NCI-H226 (cell line): ENCODE measurements at places on chromosomes 4 and X.

- DNase-seq = no peak
These were observed 88.1 kb downstream of the PCDH7 start for GRCh38 chr4:30808276-30808675.

GRCh38 chrX:149521438-149521837, 16.3 kb upstream of the IDS start:
- no peak for DNase-seq

DNA sequence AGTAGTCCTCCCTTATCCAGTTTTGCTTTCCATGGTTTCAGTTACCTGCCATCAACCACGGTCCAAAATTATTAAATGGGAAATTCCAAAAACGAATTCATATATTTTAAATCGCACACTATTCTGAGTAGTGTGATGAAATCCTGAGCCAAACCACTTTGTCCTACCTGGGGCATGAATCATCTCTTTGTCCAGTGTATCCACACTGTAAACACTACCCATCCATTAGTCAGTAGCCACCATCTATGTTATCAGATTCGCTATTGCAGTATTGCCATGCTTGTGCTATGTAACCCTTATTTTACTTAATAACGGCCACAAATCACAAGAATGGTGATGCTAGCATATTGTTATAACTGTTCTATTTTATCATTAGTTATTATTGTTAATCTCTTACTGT, 704.6 kb downstream of the SMARCA1 start:
- no peak for DNase-seq

- DNase-seq = no peak
These were observed 87.5 kb downstream of the SNX25 start for GRCh38 chr4:185296665-185297460.

DNA sequence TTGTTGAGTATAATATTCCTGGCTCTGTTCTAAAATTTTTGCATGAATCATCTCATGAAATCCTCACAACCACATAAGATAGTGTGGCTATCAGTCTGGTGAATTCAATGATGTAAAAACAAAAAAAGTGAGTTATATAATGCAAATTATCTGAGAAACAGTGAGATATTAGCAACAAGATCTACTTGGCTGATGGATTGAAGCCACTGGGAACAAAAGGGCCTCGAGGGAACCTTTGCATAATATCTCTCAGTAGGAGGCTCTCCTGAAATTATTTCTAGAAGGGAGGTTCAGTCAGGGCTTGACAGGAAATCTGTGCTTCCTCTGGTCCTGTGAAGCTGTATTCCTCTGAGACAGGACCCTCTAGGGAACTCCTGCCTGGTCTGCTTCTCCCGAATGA, 30.1 kb upstream of the NUP54 start:
- DNase-seq = no peak

GRCh38 chr4:41728573-41728913, 20.0 kb downstream of the PHOX2B start:
- no peak for DNase-seq

DNA sequence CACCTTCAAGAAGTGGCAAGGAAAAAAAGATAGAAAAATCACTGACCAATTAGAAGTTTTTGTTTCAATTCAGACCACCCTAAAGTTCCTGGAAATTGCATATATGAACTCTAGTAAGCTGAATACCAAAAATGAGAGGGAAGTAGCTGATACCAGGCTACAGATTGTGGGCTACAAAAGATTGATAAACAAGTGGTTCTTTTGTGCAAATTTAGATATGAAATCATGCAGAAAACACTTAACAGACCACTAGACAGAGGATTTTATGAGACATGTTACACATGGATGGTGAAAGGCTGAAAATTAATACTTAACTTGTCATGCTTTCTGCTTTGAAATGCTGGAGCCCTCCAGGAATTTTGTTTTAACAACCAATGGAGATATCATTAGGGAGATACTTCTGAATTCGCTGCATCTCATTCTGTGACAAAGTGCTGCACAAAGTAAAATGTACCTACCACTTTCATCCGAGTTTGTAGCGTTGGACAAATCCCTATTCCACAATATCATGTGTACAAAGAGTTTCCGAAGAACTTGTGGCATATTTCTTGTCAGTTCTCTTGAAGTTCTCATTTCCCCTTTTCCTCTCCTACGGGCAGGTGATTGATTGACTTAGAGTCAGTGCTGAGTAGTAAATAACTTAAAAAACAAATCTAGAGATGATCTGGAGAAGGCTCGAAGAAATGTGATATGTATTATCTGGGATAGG, 235.0 kb downstream of the PALLD start:
- no peak for DNase-seq

GRCh38 chrX:136275553-136275952, 24.4 kb upstream of the MAP7D3 start:
- no peak for DNase-seq

GRCh38 chr4:99574530-99575324, at the start of gene MTTP:
TSS of gene MTTP (plus strand) at chr4:99574824. CDS start at chr4:99574910, 86 bp downstream.
- DNase-seq = no peak

DNA sequence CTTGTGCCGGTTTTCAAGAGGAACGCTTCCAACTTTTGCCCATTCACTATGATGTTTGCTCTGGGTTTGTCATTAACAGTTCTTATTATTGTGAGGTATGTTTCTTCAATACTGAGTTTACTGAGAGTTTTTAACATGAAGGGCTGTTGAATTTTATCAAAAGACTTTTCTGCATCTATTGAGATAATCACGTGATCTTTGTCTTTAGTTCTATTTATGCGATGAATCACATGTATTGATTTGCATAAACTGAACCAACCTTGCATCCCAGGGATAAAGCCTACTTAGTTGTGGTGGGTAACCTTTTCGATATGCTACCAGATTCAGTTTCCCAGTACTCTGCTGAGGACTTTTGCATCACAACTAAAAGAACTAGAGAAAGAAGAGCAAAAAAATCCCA, 318.0 kb downstream of the GASK1B start:
- no peak for DNase-seq

GRCh38 chrX:41421071-41421729, 25.9 kb upstream of the NYX start:
- no peak for DNase-seq

DNA sequence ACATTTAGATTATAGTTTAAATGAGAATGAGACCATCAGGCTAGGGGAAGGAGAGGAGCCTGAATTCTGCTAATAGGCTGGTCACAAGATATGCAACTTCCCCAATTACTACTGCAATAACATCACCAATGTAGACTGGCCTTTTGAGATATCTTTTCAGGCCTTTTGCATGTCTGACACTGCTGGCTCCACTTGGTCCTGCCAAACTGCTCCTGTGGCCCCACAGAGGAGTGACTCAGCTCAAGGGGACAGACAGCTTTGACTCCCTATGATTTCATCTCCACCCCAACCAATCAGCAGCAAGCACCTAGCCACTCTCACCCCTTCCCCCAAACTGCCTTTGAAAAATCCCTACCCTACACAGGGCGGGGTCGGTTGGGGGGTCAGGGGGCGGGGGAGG, 22.8 kb downstream of the GPRIN3 start:
- no peak for DNase-seq

DNA sequence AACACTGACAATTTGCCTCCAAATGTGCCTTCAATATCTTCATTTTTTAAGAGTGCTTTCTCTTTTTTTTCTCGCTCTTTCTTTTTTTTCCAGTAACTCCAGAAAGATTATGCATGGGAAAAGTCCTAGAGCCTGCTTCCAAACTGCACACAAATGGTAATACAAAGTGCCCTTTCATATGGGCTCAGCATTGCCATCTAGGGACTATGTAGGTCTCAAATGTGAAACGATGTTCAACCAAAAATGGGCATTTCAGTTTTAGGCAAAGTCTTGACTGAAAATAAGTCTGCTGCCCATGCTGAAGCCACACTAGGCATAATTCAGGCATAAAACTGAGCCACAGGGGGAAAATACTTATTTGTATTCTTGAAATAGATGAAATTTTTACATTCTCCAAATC, 65.6 kb downstream of the SYNPO2 start:
- no peak for DNase-seq

GRCh38 chr4:54289316-54289715, 60.2 kb downstream of the PDGFRA start:
- DNase-seq = no peak

GRCh38 chrX:8748855-8749254, 16.9 kb upstream of the ANOS1 start:
- DNase-seq = no peak

DNA sequence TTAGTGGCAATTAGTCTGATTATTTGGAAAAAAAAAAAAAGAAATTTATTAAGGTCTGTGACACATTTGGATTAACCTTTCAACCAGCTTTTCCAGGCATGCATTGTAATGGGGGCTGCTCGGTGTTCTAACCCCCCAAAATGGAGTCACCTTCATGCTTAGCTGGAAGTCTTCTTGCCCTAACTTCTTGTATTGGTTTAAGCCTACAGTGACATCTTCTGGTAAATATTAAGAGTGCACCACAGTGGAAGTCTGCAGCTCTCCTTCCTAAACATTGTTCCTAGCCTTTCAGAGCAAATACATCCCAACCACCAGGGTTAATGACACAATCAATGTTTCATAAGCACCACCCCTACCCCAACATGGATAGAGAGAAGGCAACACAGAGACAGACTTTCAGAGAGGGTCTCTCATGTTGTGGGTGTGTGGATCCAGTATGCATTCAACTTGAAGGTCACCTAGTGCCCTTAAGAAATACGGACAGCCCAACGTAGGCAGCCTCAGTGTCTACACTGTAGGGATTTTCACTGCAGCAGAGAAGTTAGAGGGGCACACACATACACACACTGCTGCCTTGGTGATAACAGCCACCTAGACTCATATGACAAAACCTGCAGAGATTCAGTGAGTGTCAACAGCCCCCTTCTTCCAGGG, 142.9 kb upstream of the MBNL3 start:
- DNase-seq = no peak

GRCh38 chr4:2378401-2378800, 40.0 kb downstream of the ZFYVE28 start:
- no peak for DNase-seq

- no peak for DNase-seq
These were observed 91.9 kb upstream of the ETNPPL start for GRCh38 chr4:108854786-108855185.

DNA sequence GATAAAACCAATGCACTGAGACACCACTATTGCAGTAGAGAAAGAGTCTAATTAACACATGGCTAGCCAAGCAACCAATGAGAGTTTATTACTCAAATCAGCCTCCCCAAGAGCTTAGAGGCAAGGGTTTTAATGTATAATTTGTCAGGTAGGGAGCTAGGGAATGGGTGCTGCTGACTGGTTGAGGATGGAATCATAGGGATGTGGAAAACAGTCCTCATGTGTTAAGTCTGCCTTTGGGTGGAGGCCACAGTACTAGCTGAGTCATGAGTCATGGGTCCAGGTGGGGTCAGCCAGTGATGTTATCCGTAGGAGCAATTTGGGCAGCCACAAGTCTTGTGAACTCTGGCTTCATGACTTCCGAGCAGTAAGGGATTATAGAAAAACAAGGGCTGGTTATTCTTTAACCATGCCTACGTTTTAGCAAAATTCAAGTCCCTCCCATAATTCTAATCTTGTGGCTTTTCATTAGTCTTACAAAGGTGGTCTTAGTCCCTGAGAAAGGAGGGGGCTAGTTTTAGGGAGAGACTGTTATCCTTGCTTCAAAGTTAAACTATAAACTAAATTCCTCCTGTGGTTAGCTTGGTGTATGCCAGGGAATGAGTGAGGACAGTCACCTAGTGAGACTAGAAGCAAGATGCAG, 25.1 kb upstream of the PLAC8 start:
- DNase-seq = no peak

- DNase-seq = peak; percentile 9
These were observed 22.4 kb downstream of the TMEM33 start for GRCh38 chr4:41957634-41958033.

DNA sequence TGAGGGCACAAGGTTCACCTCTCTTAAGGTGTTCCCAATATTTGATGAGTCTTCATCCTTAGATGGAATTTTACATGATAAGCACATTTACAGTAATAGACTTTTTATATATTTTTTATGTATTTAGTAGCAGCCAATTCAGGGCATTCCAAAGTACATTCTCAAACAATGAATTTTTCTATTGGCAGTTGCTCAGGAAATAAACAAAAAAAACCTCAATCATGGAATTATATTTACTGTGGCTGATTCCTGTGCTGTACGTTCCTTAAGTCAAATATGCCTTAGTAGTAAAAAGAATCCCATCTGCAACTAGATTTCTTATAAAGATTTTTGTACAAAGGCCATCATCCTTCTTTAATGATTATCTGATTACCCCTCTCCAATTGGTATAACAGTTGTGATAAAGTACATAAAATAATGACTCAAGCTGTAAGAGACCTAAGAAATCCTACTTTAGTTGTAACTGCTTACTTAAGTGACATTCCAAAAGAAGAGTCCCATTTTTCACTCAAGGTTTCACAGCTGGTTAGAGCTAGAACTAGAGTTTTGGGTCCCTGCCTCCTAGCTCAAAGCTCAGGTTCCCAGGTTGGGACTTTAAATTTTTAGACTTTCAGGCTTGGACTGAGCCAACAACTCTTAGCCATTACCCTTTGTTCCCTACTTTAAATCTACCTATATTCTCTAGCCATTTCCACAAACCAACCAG, 152.7 kb downstream of the FHIP1A start:
- no peak for DNase-seq

- DNase-seq = no peak
These were observed 16.4 kb upstream of the GUCY1B1 start for GRCh38 chr4:155742310-155743015.

DNA sequence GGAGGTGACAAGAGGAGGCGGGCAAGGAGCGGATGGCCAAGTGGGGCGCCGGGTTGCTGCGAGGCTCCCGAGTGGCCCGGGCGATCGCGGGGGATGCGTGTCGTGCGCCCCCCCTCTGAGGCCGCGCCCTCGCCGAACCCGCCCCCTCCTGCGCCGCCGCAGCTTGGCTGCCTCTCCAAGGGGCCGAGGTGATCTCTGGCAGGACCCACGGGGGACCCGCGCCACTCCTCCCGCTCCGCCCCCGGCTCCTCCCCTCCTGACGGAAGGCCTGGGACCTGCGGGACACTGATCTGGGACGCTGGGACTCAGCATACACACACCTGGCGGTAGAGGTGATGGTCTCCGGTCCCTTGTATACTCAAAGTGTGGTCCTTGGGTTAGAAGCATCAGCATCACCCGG, 21.9 kb upstream of the FAM47C start:
- DNase-seq = no peak

DNA sequence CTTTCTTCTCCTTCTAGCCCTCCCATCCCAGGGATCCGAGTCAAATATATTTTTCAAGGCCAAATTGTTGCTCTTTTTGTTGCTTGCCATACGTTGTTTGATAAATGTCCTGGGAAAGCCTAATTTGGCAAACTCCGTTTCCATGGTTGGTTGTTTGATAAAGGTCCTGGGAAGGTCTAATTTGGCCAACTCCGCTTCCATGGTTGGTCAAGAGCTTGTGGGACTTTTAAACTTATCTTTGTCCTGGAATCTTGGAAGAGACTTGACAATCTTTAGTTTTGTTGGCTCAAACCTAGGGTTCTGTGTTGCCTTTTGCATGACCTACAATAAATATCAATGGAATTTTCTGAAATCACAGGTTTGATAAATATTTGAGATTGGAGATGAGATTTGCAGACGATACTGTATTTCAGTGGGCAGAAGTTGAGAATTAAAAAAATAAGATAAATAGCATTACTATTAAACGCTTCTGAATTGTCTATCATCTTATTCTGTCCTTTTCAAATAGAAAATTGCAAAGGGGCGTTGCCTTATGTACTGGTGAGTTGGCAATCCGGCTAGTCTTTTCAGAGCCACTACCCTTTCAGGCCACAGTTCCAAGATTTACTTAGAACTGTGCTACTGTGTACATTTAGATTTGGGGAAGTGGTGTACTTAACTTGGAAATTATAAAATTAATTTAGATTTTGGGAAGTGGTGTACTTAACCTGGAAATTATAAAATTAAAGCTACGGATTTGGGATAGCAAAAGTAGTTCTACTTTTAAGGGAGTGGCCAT, 804 bp downstream of the OSTC start:
- DNase-seq = no peak

GRCh38 chrX:111652719-111653118, 28.3 kb upstream of the ALG13 start:
- DNase-seq = no peak
